ENCODE measurements at places on chromosomes 7 and 10. TPM values are rescaled to one million over a fixed set of nuclear protein-coding genes. Genes with fewer than 3 reads are reported as not detected.

GRCh38 chr7:157077986-157078644, 60.6 kb upstream of the UBE3C start:
- no peak for DNase-seq

DNA sequence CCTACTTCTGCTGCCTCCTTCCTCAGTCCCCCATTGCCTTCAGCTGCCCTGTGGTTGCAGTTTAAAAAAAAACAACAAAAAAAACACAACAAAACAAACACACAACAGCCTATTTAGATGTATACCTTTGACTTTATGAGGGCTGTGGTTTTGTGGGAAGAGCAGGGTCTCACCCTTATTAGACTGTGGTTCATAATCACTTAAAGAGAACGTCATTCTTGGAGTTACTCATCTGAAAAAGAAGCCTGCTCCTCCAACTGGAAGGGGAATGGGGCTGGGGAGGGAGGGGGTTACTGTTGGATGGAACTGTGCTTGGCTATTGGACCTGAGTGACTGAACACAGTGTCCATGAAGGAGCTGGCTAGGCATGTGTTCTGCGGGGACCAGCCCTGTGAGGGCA, 48.1 kb downstream of the SDK1 start:
- DNase-seq = no peak

Gene FAM180A
- 5.5 TPM for polyA plus RNA-seq

- no peak for DNase-seq
These were observed 19.6 kb upstream of the CNTNAP2 start for GRCh38 chr7:146096994-146097393.

DNA sequence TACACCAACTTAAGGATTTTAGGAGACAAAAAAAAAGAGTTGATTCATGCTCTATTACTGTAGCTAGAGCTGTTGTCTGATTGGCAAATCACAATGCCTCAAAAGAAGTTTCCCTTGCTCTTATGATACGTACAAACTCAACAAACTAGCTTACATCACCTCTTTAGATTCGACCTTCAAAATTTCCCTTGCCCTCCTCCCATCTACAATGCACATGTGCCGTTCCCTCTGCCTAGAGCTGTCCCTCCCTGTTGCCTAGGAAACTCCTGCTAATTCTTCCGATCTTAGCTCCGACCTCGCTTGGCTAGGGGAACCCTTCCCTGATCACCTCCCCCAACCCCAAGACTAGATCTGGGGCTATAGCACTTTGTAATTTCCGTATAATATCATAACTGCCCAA, 55.4 kb downstream of the MAP3K8 start:
- DNase-seq = no peak

Gene TACC2
- polyA plus RNA-seq = 19.4 TPM

GRCh38 chr10:3350205-3350604, 177.6 kb upstream of the PITRM1 start:
- DNase-seq = no peak

- peak; percentile 87 for DNase-seq
These were observed 123.7 kb downstream of the TACC2 start for GRCh38 chr10:122112625-122113160.

- no peak for DNase-seq
These were observed 27.8 kb downstream of the CXCL12 start for GRCh38 chr10:44357023-44357540.

DNA sequence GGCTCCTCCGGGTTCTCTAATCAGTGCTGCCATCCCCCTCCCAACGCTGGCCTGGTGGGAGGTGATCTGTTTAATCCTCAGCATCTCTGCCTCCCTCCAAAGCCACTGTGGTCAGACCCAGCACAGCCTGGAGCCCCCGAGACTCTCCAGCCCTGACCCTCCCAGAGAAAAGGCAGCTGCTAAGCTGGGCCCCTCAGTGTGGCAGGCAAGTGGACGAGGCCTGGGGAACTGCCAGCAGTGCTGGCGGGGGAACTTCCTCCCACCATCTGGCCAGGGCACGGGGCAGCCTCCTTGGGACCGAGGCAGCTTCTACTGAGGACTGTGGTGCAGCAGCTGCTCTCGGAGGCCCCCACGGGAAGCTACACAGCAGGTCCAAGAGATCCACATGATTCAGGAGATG, 51.1 kb downstream of the DPYSL4 start:
- DNase-seq = no peak

Measured in AG04450 (cell line).